ENCODE measurements at places on chromosomes 5 and 9.

DNA sequence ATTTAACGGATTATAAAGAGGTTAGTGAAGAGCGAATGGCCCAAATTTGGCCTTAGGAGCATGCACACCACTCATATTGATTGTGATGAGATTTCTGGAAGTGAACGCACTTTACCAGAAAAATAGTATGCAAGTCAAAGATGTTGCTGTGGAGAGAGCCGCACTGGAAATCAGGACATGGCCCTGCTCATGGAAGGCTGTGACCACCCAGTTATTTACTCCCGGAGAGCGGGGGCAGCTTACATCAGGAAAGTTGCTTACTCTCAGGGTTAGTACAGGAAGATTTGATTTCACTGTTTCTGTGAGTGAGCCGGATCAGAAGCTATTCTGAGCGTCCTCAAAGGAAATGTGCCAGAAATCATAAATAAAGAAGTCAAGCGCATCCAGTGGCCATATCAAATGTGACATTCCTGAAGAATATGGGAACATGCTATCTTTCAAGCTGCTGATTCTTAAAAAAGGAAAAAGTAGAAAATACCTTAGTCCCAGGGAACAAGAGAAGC lies 42.9 kb upstream of the STRBP start:
- DNase-seq, result no peak

GRCh38 chr5:57863661-57864060 lies 381.1 kb upstream of the ACTBL2 start:
- DNase-seq, result no peak

GRCh38 chr9:129223551-129224208 lies 45.6 kb upstream of the IER5L start:
- no peak for DNase-seq

DNA sequence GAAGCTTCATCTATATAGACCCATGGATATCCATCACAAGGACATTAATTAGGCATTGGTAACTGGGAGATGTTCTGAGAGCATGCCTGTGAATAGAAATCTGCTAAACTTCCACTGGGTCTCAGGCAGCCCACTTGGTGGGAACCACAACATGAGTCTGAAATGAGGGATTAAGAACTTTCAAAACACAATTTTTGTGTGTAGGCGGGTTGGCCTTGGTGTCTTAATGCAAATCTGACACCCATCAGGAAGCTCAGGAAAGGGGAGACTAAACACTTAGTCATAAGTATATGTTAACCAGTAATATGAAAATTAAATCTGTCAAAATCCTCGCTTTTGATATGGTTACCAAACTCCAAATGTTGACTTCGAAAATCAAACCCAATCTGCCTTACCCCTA lies 113.2 kb downstream of the FANCC start:
- DNase-seq, result no peak

DNA sequence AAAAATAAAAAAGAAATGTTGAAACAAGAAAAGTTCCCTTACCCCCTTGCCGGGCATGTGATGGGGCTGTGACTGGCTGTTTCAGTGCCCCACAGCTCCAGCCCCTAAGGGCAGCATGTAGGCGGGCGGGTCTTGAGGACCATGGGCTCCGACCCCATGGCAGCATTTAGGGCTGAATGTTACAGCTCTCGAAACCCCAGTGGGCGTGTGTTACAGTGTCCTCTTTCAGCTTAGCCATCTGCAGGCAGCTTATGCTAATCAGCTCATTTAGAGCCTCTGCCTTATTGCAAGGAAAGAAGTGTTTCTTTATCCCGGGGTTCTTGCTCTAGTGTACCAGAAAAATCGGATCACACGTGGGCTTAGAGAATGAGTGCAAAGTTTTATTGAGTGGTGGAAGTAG lies 497.4 kb upstream of the CYLC2 start:
- no peak for DNase-seq

- no peak for DNase-seq
Observed at GRCh38 chr9:88824711-88825110, 166.6 kb upstream of the S1PR3 start.

DNA sequence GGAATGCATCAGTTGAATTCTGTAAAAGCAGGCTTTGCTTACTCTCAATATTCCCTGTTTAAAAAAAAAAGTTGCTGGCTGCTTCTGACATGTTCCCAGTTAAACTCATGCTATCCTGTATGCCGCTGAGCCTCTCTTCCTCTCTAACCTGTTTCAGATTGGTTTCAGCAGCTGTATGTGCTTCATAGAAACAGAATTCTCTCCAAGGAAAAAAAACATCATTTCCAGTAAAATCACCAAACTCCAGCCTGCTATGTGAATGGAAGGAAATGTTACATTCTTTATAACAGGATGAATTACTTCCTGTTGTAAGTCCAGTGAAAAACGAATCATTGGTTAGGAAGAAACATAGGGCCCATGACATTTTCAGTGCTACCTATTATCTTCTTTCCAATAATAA lies 25.7 kb upstream of the KCNV2 start:
- no peak for DNase-seq

GRCh38 chr5:167709625-167710024 lies 581.8 kb upstream of the WWC1 start:
- no peak for DNase-seq

DNA sequence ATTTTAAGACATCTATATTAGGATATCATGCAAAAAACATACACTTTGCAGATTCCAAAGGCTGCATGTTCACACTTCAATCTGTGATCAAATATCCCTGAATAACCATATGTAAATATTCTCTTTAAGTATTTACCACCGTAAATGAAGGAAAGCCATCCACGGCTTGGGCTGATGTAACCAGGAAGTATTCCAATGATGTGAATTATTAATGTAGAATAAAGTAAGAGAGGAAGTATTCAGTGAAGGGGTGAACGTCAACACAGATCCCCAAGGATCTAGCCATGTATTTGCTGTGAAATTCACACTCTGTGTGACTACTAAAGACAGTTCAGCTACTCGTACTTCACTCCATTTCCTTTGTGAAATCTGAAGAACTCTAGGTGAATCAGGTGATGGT lies 75.2 kb downstream of the CDH6 start:
- DNase-seq, result no peak

DNA sequence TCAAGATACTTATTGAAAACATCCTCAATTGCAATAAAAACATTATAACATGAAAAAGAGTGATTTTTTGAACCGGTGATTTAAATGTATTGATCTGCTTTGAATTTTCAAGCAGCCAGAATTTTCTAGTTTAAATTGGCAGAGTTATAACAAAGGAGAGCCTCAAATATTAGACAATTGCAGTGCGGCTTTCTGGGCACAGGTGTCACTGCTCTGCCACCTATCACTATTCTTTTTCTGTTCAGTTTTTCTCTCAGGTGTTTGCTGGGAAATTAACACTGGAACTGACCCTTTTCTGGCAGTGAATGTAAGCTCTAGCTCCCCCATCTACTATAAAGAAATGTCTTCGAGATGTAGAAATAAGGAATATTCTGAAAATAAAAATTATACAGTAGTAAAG lies 23.0 kb downstream of the ZBED3 start:
- DNase-seq, result no peak

DNA sequence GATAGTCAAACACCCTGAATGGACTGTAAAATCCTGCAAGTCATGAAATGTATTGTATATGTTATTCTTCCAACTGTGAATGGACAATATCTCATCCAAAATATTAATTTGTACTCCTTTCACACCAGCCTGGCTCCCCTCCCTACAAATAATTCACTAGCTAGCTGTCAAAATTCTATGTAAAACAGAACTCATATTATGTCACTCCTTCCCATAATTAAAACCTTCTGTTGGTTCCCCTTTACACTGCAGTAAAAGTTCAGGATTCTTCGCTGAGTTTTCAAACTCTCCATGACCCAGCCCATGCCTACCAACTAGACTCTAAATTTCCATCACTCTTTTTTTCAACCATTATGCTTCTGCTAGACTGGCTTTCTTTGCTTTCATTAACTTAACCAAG lies 857.1 kb downstream of the TAF11L14 start:
- DNase-seq, result no peak

DNA sequence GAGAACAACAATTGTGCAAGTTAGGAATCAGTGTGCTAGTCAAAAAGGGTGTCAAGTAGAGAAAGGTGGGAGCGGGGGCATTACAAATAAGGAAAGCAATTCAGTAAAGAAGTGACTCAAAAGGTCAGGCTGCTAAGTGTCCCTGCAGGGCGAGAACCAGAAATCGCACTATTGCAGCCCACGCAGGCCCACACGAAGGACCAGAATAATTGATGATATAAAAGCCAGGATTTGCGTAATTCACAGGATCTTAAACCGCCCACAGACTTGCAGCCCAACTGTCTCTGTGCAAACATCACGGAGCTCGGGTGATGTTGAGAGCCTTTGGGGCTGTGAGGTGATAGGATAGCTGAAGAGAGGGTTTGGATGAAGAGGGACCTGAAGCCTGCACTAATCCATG lies 349.0 kb downstream of the BRINP1 start:
- no peak for DNase-seq

DNA sequence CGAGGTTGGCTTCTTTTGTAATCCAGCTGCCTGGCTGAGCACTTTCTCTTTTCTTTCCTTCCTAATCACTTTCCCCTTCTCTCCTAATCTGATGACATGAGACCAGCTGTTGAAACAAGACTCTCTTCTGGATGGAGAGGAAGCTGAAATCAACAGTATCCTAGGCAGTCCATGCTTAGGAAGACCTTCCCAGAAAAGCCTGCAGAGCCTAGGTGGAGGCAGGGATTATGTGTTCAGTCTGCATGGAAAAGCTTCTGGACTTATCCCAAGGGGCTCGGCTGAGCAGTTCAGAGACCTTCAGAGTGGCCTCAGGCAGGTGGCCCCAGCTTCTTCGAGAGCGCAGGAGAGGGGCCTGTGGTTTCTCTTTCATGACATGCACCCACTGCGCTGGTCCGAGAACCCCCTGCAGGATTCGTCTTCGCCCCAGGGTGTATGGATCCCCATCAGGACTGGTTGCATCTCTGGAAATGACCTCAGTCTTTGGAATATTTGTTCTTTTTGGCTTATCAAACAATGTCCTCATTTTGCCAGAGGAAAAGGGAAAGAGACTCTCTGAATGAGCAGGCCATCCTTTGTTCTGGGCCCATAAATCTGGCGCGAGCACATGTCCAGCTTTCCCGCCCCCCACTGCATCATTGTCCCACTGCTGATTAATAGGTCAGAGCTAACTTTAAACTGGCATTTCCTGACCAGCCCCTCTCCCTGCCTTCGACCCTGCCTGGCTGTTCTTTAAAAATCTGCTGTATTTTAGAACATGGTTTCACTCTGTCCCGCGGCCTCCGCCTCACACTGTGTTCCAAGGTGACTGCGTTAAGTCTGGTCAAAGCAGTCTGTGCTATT lies 177.9 kb upstream of the KLF4 start:
- DNase-seq, result no peak

DNA sequence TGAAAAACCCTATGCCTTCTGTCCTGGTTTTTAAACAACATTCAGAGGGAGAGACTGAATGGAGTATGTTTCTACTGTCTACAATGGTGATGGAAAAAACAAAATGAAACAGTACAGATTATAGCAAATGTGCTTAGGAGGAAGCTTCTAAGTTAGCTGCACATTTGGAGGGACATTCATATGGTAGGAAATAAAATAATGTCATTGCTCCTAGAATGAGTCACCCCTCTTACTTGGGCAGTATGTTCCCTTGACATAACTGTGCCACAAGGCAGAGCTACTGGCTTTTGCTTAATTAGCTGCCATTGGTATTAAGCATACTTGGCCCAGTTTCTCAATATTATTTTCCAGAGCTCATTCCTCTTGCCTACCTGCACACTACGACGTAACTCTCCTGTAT lies 128.9 kb downstream of the GDNF start:
- no peak for DNase-seq

GRCh38 chr5:142184988-142185387 lies 76.4 kb downstream of the NDFIP1 start:
- DNase-seq, result no peak

GRCh38 chr5:139908749-139909148 lies 113.1 kb downstream of the PSD2 start:
- no peak for DNase-seq

DNA sequence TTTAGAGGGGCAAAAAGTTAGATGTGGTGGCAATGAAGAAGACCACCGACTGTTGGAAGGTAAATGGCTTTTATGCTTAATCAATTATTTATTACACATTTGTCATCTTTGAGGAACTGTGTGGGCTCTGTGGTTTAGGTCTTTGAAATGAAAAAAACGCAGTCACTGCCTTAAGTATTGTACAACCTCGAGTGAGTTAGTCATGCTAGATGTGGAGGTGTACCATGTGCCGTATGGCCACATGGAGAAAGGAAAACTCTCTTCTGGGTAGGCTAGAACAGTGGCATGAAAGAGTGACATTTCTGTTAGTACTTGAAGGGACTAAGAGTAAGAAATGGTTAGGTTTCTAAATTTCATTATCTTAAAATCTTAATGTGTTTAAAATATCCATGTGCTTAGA lies 166.1 kb downstream of the HACD4 start:
- DNase-seq, result no peak

DNA sequence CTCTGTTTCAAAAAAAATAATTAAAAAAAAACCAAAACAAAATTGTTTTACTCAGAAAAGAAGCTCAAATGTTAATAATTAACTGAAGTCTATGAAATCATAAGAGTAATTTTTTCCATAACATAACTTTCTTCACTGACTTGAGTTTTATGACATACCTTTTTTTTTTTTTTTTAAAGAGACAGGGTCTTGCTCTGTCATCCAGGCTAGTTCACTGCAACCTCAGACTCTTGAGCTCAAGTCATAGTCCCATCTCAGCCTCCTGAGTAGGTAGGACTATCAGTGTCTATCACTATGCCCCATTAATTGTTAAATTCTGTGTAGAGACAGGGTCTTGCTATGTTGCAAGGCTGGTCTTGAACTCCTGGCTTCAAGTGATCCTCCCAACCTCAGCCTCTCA lies 21.9 kb downstream of the SAR1B start:
- DNase-seq, result no peak

DNA sequence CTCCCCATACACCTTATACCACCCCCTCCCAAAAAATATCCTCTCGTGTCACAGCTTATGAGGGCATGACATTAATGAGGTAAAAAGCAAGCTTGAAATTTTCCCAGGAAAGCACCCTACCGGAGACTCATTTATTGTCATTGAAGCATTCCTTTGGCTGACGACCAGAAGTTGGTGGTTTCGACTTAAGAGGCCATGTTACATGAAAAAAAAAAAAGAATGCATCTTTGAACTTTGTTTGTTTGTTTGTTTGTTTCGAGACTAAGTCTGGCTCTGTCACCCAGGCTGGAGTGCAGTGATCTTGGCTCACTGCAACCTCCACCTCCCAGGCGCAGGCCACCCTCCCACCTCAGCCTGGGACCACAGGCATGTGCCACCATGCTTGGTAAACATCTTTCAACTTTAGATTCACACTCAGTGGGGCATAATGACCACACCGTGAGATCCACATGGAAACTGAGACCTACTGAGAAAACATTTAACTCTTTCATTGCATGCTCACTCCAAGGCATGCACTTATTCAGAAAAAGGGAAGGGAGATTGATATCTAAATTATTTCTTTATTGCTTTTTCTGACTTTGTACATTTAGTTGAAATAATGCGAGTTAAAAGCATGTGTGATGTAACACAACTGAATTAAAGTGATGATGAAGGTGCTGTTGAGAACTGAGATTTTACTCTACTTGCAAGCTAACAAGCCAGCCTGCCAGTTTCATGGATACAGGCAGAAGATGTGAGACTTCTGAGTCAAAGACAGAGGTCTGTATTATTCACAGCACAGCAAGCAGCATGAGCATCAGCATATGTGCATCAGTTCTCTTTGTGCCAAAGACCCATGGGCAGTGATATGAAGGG lies 5.1 kb upstream of the RAB14 start:
- DNase-seq, result no peak

- DNase-seq, result no peak
Observed at GRCh38 chr5:54480296-54480695, 24.8 kb downstream of the HSPB3 start.

GRCh38 chr9:121550569-121551512 lies 51.2 kb upstream of the GGTA1 start:
- DNase-seq, result peak; percentile 22

All from stimulated activated CD4-positive, alpha-beta T cell treated with anti-CD3 and anti-CD28 coated beads, Interleukin-1b, Interleukin-23, amount 100 ng/mL, for 1 hour (primary cell).